ENCODE measurements at places on chromosomes 2 and 18.
A peak's percentile ranks its signal among the peaks of the same experiment; 100 is the strongest.

- DNase-seq: no peak
These were observed 793.4 kb downstream of the SLC4A3 start for GRCh38 chr2:220420820-220421219.

GRCh38 chr2:23828986-23829385, 97.9 kb downstream of the ATAD2B start:
- DNase-seq: no peak

- DNase-seq: no peak
These were observed 107.2 kb downstream of the KYNU start for GRCh38 chr2:142984657-142985056.

GRCh38 chr18:2914881-2915240, 68.1 kb downstream of the EMILIN2 start:
- no peak for DNase-seq

DNA sequence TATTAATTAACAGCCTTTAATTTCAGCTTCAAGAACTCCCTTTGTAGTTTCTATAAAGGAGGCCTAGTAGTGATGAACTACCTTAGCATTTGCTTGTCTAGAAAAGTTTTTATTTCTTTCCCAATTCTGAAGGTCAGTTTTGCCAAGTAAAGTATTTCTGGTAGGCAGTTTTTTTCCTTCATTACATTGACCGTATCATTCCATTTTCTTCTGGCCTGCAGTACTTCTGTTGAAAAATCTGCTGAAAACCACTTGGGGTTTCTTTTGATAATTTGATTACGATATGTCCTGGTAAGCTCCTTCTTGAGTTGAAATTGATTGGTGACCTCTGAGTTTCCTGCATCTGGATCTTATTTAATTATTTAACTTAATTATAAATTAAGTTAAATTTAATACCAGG, 691.8 kb downstream of the TSN start:
- DNase-seq: no peak

DNA sequence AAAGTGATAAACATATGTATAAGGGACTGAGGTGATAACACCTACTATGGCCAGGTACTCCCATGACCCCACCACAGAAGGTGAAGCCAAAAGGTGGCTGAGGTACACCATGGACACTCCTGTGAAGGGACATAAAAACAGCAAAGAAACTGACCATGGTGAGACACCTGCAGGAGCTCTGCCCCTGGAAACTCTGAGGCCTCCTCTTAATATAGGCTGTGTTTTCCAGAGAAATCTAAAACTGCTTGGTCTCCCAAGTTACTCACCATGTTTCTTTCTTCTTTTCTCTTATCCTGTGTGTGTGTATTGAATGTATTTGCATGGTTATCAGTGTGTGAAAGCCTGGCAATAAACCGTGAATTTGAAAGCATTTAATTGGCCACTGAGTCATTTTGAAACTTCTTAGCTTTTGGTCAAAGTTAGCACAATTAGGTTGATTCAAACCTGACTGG, 739.3 kb upstream of the GCFC2 start:
- no peak for DNase-seq

- peak; percentile 36 for DNase-seq
These were observed 60.0 kb downstream of the TMEM131 start for GRCh38 chr2:97935719-97936161.

- DNase-seq: peak; percentile 10
These were observed 28.1 kb upstream of the MYCN start for GRCh38 chr2:15912203-15912602.

DNA sequence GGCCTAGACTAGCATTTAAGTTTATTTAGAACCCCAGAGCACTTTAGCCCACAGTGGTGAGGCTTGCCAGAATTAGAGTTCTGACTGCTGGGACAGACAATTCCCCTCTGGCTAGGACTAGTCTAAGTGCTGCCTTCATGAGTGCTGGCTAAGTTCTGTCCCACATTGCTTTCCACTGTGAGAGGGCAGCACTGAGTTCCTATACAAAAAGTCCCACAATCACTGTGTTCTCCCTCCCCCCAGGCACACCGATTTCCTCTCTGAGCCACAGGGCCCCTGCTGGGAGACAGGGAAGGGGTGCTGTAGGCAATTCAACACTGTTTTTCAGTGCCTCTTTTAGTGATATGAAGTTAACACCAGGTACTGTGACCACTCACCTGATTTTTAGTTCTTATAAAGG, 310.9 kb downstream of the DLGAP1 start:
- no peak for DNase-seq

DNA sequence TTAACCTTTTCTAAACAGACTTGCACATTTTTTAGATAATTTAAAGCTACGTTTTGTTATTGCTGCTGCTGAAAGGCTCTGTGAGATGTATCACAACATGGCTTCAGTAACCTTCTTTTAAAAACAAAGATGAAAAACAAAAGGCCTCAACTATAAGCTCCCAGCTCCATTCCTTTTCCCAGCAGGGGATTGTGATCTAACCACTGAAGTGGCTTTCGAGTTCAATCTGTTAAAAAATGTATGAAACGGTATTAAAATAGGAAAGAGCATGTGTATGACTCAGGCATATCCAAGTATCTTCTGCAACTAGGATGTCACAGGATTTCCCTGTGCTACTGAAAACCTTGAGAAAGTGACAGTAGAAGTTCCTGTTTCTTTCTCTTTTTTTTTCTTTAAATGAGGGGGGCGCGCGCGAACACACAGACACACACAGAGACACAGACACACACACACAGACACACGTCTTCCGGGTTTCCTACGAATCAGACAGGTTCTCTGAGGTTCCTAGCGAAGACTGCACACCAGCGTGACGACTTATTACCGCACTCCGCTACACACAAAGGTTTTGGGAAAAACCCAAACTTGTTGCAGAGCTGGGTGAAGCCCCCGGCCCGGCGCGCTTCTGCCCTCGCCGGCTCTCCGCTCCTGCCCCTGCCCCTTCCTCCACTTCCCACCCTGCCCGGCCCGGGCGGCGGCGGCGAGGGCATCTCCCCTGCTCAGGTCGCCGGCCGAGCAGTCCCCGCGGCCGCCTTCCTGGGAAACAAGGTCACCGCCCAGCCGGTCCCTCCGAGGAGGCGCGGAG, 86.8 kb downstream of the RBMS1 start:
- peak; percentile 78 for DNase-seq

DNA sequence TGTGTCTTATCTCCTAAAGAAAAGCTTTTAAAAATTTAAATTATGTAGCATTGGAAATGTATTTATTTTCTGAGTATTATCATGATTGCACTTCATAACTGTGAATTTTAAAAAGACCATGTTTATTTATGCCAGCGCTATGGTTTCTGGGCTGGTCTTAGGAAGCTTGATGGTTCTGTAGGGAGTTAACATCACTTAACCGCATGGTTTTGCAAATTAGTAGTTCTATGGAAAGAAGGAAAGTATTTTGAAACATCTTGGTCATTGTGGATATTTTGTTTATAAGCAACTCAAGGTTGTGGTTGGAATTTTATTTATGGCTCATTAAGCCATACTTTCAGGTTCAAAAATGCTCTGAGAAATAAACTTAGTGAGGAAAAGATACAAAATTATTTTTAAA, 549.4 kb downstream of the STK39 start:
- no peak for DNase-seq

DNA sequence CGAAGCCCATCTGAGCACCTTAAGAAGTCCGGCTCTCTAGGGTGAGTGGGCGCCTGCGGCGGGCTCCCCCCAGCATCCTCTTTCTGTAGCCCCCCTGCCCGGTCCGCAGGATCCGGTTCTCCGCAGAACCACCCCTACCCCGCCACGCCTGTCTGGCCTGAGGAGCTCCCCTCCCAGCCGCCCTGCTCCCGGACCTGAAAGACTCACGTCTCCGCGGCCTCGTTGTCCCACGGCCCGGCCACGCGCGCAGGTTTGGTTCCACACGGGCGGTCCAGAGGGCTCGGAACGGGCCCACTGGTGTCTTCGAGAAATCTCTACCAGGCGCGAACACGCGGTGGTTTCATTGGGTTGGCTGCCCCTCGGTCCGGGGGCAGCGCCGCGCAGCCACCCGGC, 237 bp downstream of the SLC39A6 start:
- no peak for DNase-seq

DNA sequence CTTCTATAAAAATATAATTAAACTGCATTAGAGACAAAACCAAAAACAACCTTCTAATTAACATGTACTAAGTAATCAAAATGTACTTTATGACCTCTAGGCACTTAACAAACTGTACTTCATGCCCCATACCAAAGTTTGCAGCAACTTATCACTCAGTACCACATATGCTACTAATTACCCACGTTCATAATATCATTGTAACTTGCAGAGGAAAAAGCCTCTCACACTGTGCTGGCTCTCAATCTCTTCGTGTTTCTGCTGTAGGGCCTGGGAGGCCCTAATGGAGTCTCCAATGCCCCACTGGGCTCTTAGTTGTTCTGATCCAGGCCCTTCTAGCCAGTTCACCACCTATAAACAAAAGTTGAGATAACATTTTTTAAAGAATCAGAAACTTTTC, 82.1 kb upstream of the CCDC141 start:
- DNase-seq: no peak

DNA sequence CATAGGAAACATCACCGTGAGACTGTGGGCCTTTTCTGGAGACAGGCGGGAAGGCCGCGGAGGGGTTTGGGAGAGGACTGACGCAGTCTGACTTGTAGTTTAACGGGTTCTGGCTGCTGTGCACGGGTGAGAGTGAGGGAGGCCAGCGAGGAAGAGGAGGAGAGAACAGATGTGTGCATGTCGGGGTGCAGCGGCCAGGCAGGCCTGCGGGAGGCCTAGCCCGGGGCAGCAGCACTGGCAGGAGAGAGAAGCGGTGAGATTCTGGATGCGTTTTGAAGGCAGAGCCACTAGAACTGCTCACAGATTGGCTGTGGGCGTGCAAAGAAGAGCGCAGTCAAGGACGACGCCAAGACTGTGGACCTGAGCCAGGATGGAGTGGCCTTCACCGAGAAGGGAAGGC, 53.9 kb downstream of the PTGR3 start:
- no peak for DNase-seq

- no peak for DNase-seq
These were observed 70.7 kb downstream of the CDC42EP3 start for GRCh38 chr2:37600735-37601134.

- no peak for DNase-seq
These were observed 58.3 kb upstream of the RAPGEF4 start for GRCh38 chr2:172677363-172677762.

DNA sequence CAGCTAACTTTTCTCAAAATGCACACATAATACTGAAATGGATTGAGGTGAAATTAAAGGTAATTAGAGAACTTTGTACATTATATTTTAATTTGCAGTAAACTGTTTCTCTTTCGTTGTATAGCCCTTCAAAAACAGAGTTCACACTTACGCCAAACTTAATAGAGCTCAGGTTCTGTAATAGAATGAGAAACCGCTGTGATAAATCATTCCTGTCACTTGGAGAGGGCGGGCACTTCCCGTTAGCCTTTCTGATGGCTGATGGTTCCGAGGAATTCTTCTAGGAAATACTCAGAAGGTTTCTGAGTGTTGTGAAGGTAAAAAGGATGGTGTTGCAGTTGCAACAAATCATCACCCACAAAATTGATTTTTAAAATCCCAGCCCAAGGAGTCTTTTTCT, 155.8 kb upstream of the ALKAL2 start:
- no peak for DNase-seq

DNA sequence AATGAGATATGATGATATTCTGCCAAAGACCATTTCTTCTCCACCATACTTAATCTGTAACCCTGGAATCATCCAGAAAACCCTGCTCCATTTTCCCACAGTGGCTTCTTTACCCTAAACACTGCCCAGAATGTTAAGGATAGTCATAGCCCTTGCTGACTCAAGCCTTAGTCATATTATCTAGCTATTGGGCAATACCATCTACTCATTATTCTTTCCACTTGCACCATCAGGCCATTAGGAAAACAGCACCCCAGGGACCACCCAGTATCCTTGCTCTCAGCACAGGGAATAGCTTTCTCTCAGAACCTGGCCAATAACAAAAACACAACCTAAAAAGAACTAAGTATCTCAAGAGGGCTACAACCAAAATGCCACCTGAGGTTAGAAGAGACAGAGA, 445.7 kb upstream of the SLC14A2 start:
- peak; percentile 73 for DNase-seq

DNA sequence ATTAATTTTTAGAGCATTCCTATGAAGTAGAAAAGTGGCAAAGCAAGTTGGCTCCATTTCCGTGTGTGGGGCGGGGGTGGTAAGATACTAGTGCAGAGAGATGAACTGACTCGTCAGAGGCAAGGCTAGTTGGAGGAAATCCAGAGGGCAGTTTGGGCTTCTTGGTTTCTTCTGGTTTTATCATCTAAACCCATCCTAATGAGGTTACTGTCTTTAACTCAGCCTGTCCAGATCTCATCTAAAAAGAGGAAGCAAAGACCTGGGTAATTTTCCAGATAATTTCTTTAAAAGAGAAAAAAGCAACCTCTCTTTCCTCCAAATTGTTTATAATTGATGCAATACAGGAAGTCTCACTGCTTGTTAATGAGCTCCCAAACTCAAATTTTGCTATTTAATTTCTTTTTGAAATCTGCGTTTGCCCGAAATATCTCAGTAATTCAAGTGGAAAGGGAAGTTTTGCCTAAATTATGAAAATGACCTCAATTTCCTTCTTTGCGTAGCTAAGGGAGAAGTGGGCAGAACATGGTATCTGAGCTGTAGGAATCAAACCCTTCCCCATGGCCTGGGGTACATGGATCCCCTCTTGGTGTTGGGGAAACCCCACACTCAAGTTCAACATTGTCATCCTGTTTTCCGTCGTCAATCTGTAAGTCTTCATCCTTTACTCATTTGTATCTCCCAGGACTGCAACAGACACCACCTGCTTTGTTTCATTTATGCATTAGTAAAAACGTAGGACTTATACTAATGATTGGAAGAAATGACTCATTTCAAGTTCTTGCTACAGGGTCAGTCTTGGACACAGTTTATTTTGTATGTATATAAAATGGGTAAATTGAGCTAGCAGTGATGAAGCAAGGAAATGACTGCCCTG, 89.1 kb upstream of the KLF7 start:
- peak; percentile 76 for DNase-seq

Data from ELR (cell line).